ENCODE measurements at places on chromosomes 16 and 17.

- DNase-seq: no peak
These were observed 8.5 kb downstream of the IRX3 start for GRCh38 chr16:54277845-54278703.

GRCh38 chr16:51896013-51896412 lies 650.9 kb downstream of the TOX3 start:
- DNase-seq: no peak

DNA sequence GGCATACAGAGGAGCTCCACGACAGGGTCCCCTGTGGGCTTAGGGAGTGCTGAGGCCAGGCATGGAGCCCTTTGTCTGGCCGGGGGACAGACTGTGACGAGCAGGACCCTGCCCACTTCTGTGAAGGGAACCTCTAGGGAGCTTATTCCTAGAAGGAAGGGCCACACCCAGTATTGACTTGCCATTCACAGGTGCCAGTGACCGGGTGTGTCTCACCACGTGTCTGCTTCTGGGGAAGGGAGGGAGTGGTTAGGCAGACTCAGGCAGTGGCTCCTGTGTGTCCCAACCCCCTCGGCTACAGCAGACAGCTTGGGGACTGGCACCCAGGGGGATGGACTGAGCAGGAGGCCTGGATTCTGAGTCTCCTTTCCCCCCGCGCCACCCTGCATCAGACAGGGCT lies 57.2 kb downstream of the SOCS1 start:
- no peak for DNase-seq

DNA sequence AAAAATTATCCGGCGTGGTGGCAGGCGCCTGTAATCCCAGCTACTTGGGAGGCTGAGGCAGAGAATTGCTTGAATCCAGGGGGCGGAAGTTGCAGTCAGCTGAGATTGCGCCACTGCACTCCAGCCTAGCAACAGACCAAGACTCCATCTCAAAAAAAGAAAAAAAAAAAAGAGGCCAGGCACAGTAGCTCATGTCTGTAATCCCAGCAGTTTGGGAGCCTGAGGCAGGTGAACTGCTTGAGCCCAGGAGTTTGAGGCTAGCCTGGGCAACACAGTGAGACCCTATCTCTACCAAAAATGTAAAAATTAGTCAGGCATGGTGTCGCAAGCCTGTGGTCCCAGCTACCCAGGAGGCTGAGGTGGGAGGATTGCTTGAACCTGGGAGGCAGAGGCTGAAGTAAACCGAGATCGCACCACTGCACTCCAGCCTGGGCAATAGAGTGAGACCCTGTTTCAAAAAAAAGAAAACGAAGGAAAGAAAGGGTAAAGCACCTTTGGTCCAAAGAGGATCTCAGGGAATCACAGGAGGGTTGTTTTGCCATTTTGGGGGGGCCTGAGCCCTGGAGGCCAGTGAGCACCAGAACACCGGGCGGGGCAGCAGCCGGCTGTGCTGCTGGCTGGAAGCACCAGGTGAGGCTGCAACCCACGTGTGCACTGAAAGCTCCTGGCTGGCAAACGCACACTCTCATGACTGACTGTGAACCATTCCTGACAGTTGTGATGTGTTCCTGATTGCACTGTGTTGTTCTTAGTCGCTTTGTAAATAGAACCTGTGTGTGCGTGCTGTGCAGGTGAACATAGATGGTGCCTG lies 18.4 kb downstream of the HS3ST6 start:
- no peak for DNase-seq

DNA sequence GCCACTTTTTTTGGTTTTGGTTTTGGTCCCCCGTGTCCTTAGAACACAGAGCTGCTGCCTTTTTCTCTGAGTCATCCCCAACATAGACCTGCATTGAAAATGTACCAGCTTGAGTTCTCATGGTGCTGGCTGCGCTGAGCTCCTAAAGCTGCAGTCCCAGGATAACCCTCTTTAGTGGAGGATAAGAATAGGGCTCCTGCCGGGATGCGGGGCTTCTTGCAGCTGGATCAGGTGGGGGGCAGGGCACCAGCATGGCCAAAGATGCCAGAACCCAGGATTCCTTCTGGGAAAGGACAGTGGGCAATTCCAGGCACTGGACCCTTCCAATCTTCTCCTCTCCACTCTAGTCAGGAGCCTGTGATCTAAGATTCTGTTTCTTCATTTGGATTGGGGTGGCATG lies 8.3 kb upstream of the CLUH start:
- no peak for DNase-seq

GRCh38 chr16:30137897-30138296 lies 14.9 kb upstream of the MAPK3 start:
- no peak for DNase-seq

DNA sequence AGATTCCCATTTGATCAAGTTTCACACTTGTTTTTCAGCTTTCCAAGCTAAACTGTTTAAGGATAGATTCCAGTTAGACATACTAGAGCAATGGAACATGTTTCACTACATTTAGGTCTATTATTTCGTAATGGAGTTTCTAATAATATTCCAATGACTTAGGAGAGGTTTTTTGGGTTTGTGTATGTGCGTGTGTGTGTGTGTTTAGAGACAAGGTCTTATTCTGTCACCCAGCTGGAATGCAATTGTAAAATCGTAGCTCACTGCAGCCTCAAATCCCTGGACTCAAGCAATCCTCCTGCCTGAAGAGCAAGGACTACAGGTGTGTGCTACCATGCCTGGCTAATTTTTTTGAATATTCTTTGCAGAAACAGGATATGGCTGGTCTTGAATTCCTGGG lies 426.3 kb downstream of the ZFHX3 start:
- no peak for DNase-seq

Measured in GM04503 (cell line).